ENCODE measurements at places on chromosomes 5 and 9.

DNA sequence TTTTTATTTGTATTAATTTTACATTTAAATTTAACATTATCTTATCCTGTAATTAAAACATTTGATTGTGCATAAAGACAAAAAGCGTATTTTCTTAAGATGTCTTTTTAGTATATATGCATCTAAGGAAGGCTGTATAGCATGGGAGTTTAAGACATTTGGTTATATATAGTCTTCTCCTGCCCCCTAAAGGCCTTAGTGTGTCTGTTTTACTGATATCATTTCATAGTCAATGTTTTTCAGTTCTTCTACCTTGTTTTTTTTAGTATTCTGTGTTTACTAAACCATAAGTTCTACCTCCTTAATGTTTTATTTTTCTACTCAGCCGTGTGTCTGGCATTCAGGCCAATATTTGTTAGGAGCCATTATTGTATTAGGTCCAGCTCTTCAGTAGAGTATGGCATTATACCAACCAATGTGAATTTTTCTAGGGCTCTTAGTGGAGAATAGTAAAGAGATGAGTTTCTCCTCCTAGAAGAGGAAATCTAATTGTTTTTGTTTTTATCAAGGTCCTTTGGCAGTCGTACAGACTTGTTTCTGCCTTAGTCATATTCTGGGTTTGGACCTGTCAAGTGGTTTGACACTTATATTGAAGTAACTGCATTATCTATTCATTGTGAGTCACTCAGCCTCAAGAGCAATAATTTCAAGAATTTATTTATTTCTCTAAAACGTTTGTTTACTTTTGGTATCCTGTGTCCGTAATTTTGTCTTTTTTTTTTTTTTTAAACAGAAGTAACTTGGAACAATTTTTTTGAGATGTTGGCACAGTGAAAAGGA is 74.8 kb downstream of the SLF1 start:
- DNase-seq: no peak

DNA sequence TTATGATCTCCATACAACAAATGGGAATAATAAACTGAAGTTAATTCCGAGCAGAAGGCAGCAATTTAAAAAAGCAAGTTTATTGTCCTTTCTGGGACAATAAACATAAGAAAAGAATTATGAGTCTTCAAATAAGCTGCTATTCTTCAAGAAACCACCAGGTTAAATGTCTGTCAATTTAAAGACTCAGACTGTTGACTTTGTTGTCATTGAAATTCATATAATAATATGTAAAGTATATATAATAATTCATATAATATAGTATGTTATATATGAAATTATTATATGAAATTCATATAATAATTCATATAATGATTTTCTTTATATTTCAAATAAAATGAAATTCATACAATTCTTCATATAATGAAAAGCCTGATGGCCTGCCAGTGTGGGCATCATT is 497.5 kb upstream of the RGMB start:
- no peak for DNase-seq

DNA sequence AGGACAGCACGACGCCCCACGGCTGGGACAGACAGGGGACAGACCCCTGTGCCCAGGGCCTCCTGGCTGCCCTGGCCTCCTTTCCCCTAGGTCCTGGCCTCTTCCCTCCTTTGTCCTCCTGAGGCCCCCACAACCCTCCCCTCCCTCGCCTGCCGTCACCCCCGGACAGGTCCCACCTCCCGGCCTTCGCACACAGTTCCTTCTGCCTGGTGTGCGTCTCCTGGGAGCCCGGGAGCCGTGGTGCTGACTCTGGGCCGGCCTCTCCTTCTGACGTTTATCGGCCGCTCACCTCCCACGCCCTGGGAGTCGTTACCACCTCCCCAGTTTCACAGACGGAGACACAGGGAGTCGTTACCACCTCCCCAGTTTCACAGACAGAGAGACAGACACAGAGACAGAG is 25.1 kb upstream of the NOTCH1 start:
- DNase-seq: no peak

DNA sequence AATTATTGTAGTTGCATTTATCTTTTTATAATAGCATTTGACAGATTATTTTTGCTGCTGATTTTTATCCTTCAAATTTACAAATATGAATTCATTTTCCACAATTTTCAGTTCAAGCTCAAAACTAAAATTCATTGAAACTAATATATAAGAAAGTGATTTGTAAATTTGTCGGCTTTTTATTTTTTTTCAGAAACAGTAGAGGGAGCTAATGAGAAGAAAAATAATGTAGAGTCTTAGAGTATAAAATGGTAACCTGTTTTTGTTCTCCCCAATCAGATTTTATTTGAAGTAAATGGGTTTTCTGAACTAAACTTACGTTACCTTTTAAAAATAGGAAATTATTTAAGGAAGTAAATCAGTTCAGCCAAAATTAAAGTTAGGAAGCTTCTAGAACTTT is 19.2 kb downstream of the PRRC1 start:
- no peak for DNase-seq

DNA sequence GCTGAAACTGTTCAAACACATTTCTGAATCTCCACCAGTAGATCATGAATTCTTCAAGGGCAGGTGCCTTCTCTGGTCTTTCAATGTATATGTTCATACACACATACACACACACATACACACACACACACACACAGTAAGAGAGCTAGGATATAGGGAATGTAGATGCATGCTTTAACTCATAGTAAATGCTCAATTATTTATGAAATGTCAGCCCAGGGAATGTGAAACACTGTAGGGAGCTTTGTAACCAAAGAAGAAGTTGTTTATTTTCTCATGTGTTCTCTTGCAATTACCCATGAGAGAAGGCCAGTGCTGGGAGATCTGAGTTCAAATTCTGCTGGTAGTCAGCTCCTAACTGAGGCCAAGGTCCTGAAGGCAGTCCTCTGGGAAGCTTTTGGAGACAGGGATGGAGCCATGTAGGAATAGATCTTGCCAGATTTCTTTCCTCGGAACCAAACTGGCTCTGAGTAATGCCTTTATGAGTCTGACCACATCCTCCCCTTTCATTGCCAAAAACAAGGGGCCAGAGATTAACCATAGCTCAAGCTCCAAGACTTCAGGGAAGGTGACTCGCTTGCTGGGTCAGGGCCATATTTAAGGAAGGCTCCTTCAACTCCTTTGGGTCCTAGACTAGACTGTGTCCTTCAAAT is 487.0 kb upstream of the TNC start:
- no peak for DNase-seq

Data from stimulated activated CD4-positive, alpha-beta T cell treated with anti-CD3 and anti-CD28 coated beads, Interleukin-1b, Interleukin-23, amount 100 ng/mL, for 4 hours (primary cell).